ENCODE measurements at places on chromosomes 2 and 18. TPM values are rescaled to one million over a fixed set of nuclear protein-coding genes. Genes with fewer than 3 reads are reported as not detected.

The GNAL gene
- polyA plus RNA-seq: 2.4 TPM

The CHRNA1 gene
- polyA plus RNA-seq: 0.06 TPM

The TMEM178A gene
- 0.29 TPM for polyA plus RNA-seq

The EPC2 gene
- 13.2 TPM for polyA plus RNA-seq

The ACADL gene
- 6.5 TPM for polyA plus RNA-seq

The HTR2B gene
- polyA plus RNA-seq: 0.67 TPM

The SLC40A1 gene
- 14.9 TPM for polyA plus RNA-seq
